ENCODE measurements at places on chromosomes 3 and 15.

DNA sequence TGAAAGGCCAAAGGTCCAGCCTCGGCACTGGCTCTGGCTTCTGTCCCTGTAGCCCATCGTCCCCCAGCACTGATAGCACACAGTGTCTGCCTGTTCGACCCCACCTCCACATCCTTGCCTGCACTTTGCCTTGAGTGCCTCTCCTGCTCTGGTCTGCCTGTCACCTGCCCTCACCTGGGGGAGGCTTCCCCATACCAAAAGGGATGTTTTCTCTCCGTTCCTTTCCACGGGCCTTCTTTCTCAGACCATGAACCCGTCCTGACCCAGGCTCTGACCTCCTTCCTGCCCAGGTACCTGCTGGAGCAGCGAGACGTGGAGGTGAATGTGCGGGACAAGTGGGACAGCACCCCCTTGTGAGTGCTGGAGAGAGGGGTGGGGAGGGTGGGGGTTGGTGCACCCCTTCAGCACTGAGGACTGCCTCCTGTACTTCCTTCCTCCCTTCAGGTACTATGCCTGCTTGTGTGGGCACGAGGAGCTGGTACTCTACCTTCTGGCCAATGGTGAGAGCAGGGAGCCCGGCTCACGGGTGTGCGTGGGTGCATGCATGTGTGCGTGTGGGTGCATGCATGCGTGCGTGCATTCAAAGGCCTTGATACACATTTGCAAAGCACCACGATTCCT, 1.5 kb downstream of the ABTB1 start:
- H3K4me1 ChIP-seq = peaks cover 7% of the 10 kb centered on the region
- DNase-seq = no peak
- no peaks in the 10 kb centered on the region for H3K36me3 ChIP-seq

- no peak overlapping the region for H3K27ac ChIP-seq
- DNase-seq = no peak
- no peaks in the 10 kb centered on the region for H3K27me3 ChIP-seq
- H3K4me1 ChIP-seq = no peaks in the 10 kb centered on the region
Measured at GRCh38 chr3:71713041-71713440, 12.2 kb downstream of the EIF4E3 start.

DNA sequence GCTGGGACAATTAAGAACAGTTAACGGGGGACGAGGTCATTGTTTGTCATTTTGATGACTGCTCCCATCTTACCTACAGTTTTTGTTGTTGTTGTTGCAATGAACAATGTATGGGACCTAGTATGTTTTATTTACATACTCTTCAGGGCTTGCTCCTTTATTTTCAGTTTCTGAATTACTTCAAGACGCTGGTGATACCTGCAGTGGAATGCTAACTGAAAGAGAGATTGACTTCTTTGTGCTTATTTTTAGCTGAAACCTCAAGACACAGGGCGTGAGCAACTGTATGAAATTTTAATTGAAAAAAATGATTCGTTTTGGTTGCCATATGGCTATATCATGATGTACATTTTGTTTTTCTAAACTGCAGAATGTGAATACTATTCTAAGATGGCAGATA, 297.9 kb downstream of the EDEM1 start:
- H3K27me3 ChIP-seq = no peaks in the 10 kb centered on the region
- no peaks in the 10 kb centered on the region for H3K4me1 ChIP-seq
- no peak overlapping the region for H3K4me3 ChIP-seq
- no peak overlapping the region for H3K27ac ChIP-seq
- no peaks in the 10 kb centered on the region for H3K36me3 ChIP-seq
- no peak for DNase-seq

GRCh38 chr3:33388374-33389100, 51.7 kb downstream of the UBP1 start:
- no peaks in the 10 kb centered on the region for H3K36me3 ChIP-seq
- H3K27me3 ChIP-seq = no peaks in the 10 kb centered on the region
- peaks cover 8% of the 10 kb centered on the region for H3K4me1 ChIP-seq
- no peak overlapping the region for H3K4me3 ChIP-seq
- no peak for DNase-seq

- no peaks in the 10 kb centered on the region for H3K4me1 ChIP-seq
- H3K27me3 ChIP-seq = no peaks in the 10 kb centered on the region
- no peaks in the 10 kb centered on the region for H3K36me3 ChIP-seq
- no peak overlapping the region for H3K27ac ChIP-seq
- no peak for DNase-seq
- H3K4me3 ChIP-seq = no peak overlapping the region
Measured at GRCh38 chr3:159458010-159458409, 530.6 kb upstream of the IL12A start.

GRCh38 chr15:35736150-35736549, 190.2 kb upstream of the DPH6 start:
- DNase-seq = no peak
- H3K36me3 ChIP-seq = no peaks in the 10 kb centered on the region
- H3K27me3 ChIP-seq = no peaks in the 10 kb centered on the region
- H3K4me1 ChIP-seq = no peaks in the 10 kb centered on the region

- DNase-seq = no peak
- no peak overlapping the region for H3K4me3 ChIP-seq
- H3K4me1 ChIP-seq = peaks cover 28% of the 10 kb centered on the region
- no peak overlapping the region for H3K27ac ChIP-seq
Measured at GRCh38 chr3:85254738-85255137, 295.9 kb downstream of the CADM2 start.

DNA sequence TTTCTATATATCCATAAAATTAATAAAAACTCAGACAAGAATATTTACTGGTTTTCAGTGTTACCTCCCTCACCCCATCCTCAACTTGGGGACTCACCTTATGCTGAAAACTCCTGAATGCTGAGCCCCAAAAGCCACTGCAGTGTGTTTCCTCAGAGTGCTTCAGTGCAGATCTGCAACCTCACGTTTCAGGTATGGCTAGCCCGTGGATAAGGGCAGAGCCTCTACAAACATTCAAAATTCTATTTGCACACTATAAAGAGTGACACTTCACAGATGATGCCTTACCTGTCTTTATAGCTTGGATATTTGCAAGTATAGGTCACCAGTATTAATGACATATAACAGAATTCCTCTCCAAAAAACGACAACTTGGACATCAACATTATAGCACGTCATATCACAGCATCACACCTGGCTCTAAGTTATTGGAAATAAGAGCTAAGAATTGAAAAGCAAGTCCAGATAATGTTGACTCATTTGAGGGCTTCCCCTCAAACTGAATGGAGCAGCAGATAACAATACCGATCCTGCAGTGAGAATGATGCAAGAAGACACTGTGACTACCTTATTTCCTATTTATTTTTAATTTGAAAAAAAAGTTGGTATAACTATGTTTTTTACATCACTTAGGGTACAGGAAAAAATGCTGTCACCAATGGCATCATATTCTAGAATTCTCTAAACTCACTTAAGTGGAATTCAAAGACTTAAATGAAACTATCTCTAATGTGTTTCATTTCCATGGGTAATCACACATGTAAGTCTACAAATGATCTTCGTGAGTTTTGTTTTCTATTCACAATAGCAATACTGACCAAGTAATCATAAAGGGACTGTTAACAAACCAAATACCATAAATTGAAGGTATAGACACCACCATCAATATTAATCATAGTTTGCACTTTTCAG, 40.7 kb upstream of the RSL24D1 start:
- H3K27me3 ChIP-seq = no peaks in the 10 kb centered on the region
- H3K4me1 ChIP-seq = no peaks in the 10 kb centered on the region
- H3K36me3 ChIP-seq = no peaks in the 10 kb centered on the region
- no peak for DNase-seq

GRCh38 chr3:173793963-173794362, 396.4 kb downstream of the NLGN1 start:
- H3K27ac ChIP-seq = no peak overlapping the region
- no peaks in the 10 kb centered on the region for H3K36me3 ChIP-seq
- DNase-seq = no peak
- H3K4me1 ChIP-seq = peaks cover 22% of the 10 kb centered on the region

GRCh38 chr3:152610622-152611021, 224.3 kb upstream of the P2RY1 start:
- DNase-seq = no peak
- H3K36me3 ChIP-seq = no peaks in the 10 kb centered on the region
- H3K27ac ChIP-seq = no peak overlapping the region
- H3K4me1 ChIP-seq = no peaks in the 10 kb centered on the region
- no peak overlapping the region for H3K4me3 ChIP-seq

DNA sequence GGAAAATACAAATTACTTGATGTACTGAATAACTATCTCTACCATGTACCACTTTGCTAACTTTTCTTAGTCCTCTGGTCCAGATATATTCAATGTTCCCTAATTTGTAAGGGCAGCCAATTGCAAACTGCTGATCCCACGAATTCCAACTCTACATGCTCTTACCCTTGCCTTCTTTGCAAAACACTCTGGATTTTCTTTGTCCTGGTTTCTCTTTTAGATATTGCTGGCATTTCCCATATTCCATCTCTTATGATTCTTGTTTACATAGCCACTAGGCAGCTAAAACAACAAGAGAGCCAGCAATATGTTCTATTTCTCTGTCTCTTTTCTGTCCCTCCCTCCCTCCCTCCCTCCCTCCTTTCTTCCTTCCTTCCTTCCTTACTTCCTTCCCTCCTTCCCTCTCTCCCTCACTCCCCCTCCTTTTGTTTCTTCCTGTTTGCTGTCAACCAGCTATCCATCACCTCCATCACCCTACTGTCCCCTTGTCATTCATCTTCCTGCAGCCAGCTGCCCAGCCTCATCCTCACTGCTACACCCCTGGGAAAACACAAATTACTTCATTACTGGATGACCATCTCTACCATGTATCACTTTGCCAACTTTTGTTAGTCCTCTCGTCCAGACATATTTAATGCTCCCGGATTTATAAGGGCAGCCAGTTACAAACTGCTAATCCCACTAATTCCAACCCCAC, 33.8 kb downstream of the SETMAR start:
- no peaks in the 10 kb centered on the region for H3K4me1 ChIP-seq
- no peak for DNase-seq
- H3K27ac ChIP-seq = no peak overlapping the region
- H3K27me3 ChIP-seq = no peaks in the 10 kb centered on the region
- no peaks in the 10 kb centered on the region for H3K36me3 ChIP-seq
- no peak overlapping the region for H3K4me3 ChIP-seq

GRCh38 chr3:110126065-110126464, 788.7 kb upstream of the DPPA4 start:
- no peaks in the 10 kb centered on the region for H3K36me3 ChIP-seq
- H3K4me1 ChIP-seq = no peaks in the 10 kb centered on the region
- no peak overlapping the region for H3K4me3 ChIP-seq
- H3K27me3 ChIP-seq = no peaks in the 10 kb centered on the region
- no peak overlapping the region for H3K27ac ChIP-seq

GRCh38 chr3:29745232-29745870, 464.5 kb downstream of the RBMS3 start:
- no peaks in the 10 kb centered on the region for H3K27me3 ChIP-seq
- no peak overlapping the region for H3K27ac ChIP-seq
- H3K36me3 ChIP-seq = no peaks in the 10 kb centered on the region
- peaks cover 8% of the 10 kb centered on the region for H3K4me1 ChIP-seq

GRCh38 chr15:76333720-76334437, 2.7 kb upstream of the ISL2 start:
- peak; percentile 42 for DNase-seq
- peak overlapping the region; percentile 55 for H3K4me3 ChIP-seq
- H3K27ac ChIP-seq = peak overlapping the region; percentile 28
- H3K4me1 ChIP-seq = peaks cover 8% of the 10 kb centered on the region
- H3K27me3 ChIP-seq = peaks cover 27% of the 10 kb centered on the region

DNA sequence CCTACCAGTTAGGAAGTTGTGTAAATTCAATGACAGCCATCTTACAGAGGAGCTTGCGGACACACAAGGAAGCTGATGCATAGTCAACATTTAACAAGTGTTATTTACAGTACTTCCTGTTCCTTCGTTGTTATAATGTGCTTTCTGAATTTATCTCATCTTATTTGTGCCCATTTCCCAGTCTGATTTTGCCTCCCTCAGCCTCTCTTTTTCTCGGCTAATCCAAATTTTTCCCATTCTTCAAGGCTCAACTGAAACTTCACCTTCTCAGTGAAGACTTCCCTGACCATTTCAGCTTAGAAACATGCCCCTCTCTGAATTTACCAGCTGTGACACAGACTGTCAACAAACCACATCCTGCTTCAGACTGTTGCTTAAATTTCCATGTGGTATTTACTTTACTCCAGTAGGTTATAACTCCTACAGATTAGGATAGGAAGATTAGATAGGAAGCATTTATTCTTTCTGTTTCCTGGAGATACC, 55.7 kb upstream of the CP start:
- no peak overlapping the region for H3K4me3 ChIP-seq
- H3K27me3 ChIP-seq = no peaks in the 10 kb centered on the region
- H3K27ac ChIP-seq = no peak overlapping the region
- no peaks in the 10 kb centered on the region for H3K4me1 ChIP-seq
- DNase-seq = no peak

GRCh38 chr3:18593231-18593630, 168.1 kb upstream of the SATB1 start:
- DNase-seq = no peak
- H3K27ac ChIP-seq = no peak overlapping the region
- no peak overlapping the region for H3K4me3 ChIP-seq

GRCh38 chr15:31341496-31342195, 15.0 kb downstream of the KLF13 start:
- H3K27me3 ChIP-seq = peaks cover 10% of the 10 kb centered on the region
- no peaks in the 10 kb centered on the region for H3K36me3 ChIP-seq
- H3K27ac ChIP-seq = no peak overlapping the region
- peaks cover 57% of the 10 kb centered on the region for H3K4me1 ChIP-seq
- no peak overlapping the region for H3K4me3 ChIP-seq
- DNase-seq = no peak

- H3K27me3 ChIP-seq = peaks cover 2% of the 10 kb centered on the region
- H3K36me3 ChIP-seq = no peaks in the 10 kb centered on the region
- H3K27ac ChIP-seq = no peak overlapping the region
- no peak overlapping the region for H3K4me3 ChIP-seq
- no peaks in the 10 kb centered on the region for H3K4me1 ChIP-seq
- no peak for DNase-seq
Measured at GRCh38 chr3:152241142-152242017, 27.3 kb upstream of the MBNL1 start.

- no peak overlapping the region for H3K27ac ChIP-seq
- H3K36me3 ChIP-seq = no peaks in the 10 kb centered on the region
- peaks cover 30% of the 10 kb centered on the region for H3K4me1 ChIP-seq
- H3K4me3 ChIP-seq = no peak overlapping the region
- no peak for DNase-seq
- H3K27me3 ChIP-seq = peaks cover 17% of the 10 kb centered on the region
Measured at GRCh38 chr3:38458796-38459498, 5.3 kb downstream of the ACVR2B start.

DNA sequence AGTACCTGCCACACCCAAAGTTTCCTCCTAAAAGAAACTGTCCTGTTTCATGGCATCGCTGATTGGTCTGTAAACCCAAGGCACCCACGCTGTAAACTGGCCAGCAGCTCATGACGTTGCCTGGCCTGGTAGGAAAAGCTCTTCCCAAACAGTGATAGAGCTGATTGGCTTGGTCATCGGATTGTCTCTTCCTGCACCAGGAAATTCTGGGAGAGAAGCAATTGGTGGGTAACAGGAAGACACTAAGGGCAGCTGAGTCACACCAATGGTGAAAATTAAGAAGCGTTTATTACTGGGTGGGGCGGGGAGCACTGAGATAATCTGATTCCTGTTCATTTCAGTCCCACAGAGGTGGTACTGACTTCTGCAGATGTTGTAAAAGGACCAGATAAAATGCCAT, 31.0 kb downstream of the KLHL6 start:
- no peaks in the 10 kb centered on the region for H3K27me3 ChIP-seq
- no peak overlapping the region for H3K27ac ChIP-seq
- peaks cover 16% of the 10 kb centered on the region for H3K4me1 ChIP-seq
- H3K36me3 ChIP-seq = no peaks in the 10 kb centered on the region
- DNase-seq = no peak
- no peak overlapping the region for H3K4me3 ChIP-seq

- H3K27ac ChIP-seq = no peak overlapping the region
- no peaks in the 10 kb centered on the region for H3K36me3 ChIP-seq
- DNase-seq = no peak
- H3K27me3 ChIP-seq = no peaks in the 10 kb centered on the region
Measured at GRCh38 chr3:154775821-154776548, 304.1 kb upstream of the MME start.

Data from glutamatergic neuron (in vitro differentiated cells).